ENCODE measurements at places on chromosomes 5 and 9. TPM values are rescaled to one million over a fixed set of nuclear protein-coding genes. Genes with fewer than 3 reads are reported as not detected.

Gene PCDHA9
- total RNA-seq: under 0.01 TPM

Gene FSTL4
- total RNA-seq: not detected

Gene ANKRA2
- total RNA-seq: 11.9 TPM

Gene TRIM41
- total RNA-seq: 8.1 TPM

Gene SPINK7
- not detected for total RNA-seq

Gene INSL4
- not detected for total RNA-seq

Gene TLX3
- total RNA-seq: not detected

Gene OCLN
- total RNA-seq: 29.0 TPM

Gene TAF1L
- total RNA-seq: not detected

Gene EGFL7
- total RNA-seq: 532 TPM

Measured in epithelial cell of umbilical artery (primary cell).